ENCODE measurements at places on chromosomes 4 and X.
A peak's percentile ranks its signal among the peaks of the same experiment; 100 is the strongest.

GRCh38 chrX:118370921-118371624, 25.2 kb downstream of the WDR44 start:
- DNase-seq, result no peak
- no peak overlapping the region for H3K27ac ChIP-seq
- H3K4me3 ChIP-seq, result no peak overlapping the region
- H3K36me3 ChIP-seq, result no peaks in the 10 kb centered on the region
- no peaks in the 10 kb centered on the region for H3K4me1 ChIP-seq

GRCh38 chr4:188778905-188779304, 639.7 kb downstream of the TRIML1 start:
- H3K4me1 ChIP-seq, result no peaks in the 10 kb centered on the region
- no peak overlapping the region for H3K4me3 ChIP-seq
- no peak for DNase-seq
- H3K27me3 ChIP-seq, result no peaks in the 10 kb centered on the region
- H3K27ac ChIP-seq, result no peak overlapping the region

- H3K27me3 ChIP-seq, result no peaks in the 10 kb centered on the region
- no peaks in the 10 kb centered on the region for H3K36me3 ChIP-seq
- H3K4me1 ChIP-seq, result no peaks in the 10 kb centered on the region
- H3K4me3 ChIP-seq, result no peak overlapping the region
- DNase-seq, result no peak
- H3K27ac ChIP-seq, result no peak overlapping the region
Measured at GRCh38 chrX:69257499-69258127, 92.4 kb upstream of the PJA1 start.

DNA sequence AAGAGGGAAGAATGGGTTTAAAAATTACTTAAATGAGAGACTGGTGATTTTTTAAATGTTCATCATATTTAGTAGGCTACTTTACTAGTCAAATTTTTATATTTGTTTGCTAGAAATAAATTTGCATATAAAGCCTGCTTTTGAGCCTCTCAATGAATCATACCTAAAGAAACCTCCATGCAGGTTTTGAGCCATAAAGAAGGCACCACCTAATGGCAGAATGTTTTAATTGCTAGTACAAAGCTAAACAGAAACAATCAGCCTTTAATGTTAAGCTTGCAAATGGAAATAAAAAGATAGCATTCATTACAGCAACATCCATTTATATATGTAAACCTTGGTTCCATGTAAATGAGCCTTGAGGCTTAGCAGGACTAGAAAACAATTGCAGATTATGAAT, 989.7 kb downstream of the CCSER1 start:
- H3K36me3 ChIP-seq, result no peaks in the 10 kb centered on the region
- no peak for DNase-seq
- no peak overlapping the region for H3K4me3 ChIP-seq
- no peak overlapping the region for H3K27ac ChIP-seq

GRCh38 chr4:54784161-54784671, 126.5 kb downstream of the KIT start:
- DNase-seq, result peak; percentile 74
- H3K4me3 ChIP-seq, result no peak overlapping the region
- no peaks in the 10 kb centered on the region for H3K27me3 ChIP-seq
- no peaks in the 10 kb centered on the region for H3K4me1 ChIP-seq
- peak overlapping the region; percentile 8 for H3K27ac ChIP-seq
- H3K36me3 ChIP-seq, result no peaks in the 10 kb centered on the region

DNA sequence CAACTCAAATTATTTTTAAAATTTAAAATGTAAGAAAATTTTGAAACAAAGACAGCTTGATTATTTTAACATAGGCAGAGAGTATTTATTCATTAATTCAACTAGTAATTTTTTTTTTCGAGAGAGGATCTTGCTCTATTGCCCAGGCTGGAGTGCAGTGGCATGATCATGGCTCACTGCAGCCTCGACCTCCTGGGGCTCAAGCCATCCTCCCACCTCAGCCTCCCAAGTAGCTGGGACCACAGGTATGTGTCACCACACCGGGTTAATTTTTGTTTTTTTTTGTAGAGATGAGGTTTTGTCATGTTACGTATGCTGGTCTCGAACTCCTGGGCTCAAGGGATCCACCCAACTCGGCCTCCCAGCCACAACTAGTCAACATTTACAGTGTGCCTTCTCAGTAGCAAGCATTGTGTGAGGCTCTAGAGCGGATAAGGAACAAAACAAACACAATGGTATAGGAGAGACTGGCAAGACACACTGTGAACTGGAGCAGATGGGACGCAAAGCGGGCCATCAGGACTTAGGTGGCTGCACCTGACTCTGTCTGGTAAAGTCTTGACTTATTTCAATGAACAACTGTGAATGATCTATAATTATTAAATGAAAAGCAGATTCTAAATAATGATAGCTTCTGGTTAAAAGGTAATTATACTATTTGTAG, 21.6 kb downstream of the SETD7 start:
- H3K27me3 ChIP-seq, result no peaks in the 10 kb centered on the region
- H3K36me3 ChIP-seq, result no peaks in the 10 kb centered on the region
- H3K4me3 ChIP-seq, result no peak overlapping the region
- DNase-seq, result no peak
- H3K27ac ChIP-seq, result no peak overlapping the region
